ENCODE measurements at places on chromosomes 12 and 14. TPM values are rescaled to one million over a fixed set of nuclear protein-coding genes. Genes with fewer than 3 reads are reported as not detected.

- DNase-seq = no peak
- no peak overlapping the region for H3K27ac ChIP-seq
- H3K27me3 ChIP-seq = no peaks in the 10 kb centered on the region
- no peaks in the 10 kb centered on the region for H3K4me1 ChIP-seq
- no peaks in the 10 kb centered on the region for H3K36me3 ChIP-seq
Measured at GRCh38 chr12:124150168-124150567, 144.7 kb upstream of the RFLNA start.

- no peak for DNase-seq
- H3K27ac ChIP-seq = no peak overlapping the region
- no peaks in the 10 kb centered on the region for H3K4me1 ChIP-seq
- H3K4me3 ChIP-seq = no peak overlapping the region
- H3K36me3 ChIP-seq = no peaks in the 10 kb centered on the region
Measured at GRCh38 chr12:126390969-126391566, 1325.8 kb downstream of the AACS start.

DNA sequence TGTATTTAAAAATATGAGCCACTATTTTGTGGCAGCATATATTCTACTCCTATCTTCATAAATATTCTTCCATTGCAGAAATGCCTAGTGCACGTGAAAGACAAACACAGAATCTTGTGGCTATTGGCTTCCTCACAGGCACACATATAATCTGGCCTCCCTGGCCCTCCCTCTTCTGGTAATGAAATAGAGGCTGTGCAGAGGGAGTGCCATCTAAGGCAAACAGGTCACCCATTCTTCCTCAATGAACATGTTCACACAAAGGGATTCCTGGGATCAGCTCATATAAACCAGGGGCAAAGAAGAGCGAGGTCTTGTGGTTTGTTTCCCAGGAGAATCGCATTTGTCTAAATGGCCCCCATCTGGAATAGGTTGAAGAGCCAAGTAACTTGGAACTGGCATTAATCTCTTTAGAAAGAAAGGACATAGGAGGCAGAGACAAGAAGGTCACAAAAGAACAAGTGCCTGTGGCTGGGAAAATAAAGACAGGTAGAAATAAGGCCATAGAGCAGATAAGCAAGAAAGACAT is 171.6 kb upstream of the PTPRQ start:
- H3K4me1 ChIP-seq = no peaks in the 10 kb centered on the region
- H3K4me3 ChIP-seq = no peak overlapping the region
- H3K27ac ChIP-seq = no peak overlapping the region
- H3K36me3 ChIP-seq = no peaks in the 10 kb centered on the region
- DNase-seq = no peak

DNA sequence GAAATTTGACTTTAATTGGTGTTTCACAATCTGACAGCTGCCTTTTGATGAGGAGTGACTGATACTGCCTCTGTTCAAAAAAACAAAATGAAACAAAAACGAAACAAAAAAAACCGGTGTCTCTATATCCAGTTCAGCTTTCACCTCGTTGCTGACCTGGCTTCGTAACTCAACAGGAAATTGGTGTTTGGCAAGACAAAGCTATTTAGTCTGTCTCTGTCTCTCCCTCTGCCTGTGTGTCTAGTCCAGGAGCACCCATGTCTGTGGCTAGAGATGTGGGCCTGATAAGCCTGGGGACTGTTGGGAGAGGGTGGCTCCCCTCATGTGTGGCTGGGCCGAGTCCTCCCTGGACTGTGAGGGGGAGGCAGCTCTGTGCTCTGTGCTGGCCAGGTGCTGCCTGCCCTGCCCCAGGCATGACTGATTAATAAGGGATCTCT is 11.3 kb downstream of the CACNA1C start:
- peak overlapping the region; percentile 49 for H3K4me3 ChIP-seq
- H3K27ac ChIP-seq = peak overlapping the region; percentile 73
- H3K27me3 ChIP-seq = no peaks in the 10 kb centered on the region
- peaks cover 11% of the 10 kb centered on the region for H3K4me1 ChIP-seq
- peak; percentile 23 for DNase-seq
- no peaks in the 10 kb centered on the region for H3K36me3 ChIP-seq

DNA sequence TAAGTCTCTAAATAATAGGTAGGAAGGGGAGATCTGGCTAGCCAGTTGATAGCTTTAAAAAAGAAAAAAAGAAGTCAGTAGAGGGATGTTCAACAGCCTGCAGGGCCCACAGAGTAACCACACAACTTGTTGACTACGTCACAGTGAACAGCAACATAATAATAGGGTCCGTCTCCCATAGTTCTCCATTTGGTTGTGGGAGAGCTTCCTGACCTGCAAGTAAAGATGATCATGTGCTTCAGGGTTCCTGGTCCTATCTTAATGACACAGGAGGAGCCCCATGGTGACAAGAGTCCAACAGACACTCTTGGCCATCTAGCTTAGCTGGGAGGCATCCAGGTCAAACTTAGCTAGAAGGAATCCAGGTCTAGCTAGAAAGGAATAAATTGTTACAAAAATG is 36.2 kb downstream of the FGD6 start:
- no peak for DNase-seq
- no peak overlapping the region for H3K4me3 ChIP-seq
- no peaks in the 10 kb centered on the region for H3K27me3 ChIP-seq

GRCh38 chr12:48618541-48618940 is 48.7 kb upstream of the LALBA start:
- no peak overlapping the region for H3K27ac ChIP-seq
- no peaks in the 10 kb centered on the region for H3K36me3 ChIP-seq
- no peaks in the 10 kb centered on the region for H3K4me1 ChIP-seq
- peak; percentile 87 for DNase-seq
- H3K27me3 ChIP-seq = peaks cover 13% of the 10 kb centered on the region
- H3K4me3 ChIP-seq = no peak overlapping the region

TMEM179 gene
- not detected for total RNA-seq

SYNDIG1L gene
- total RNA-seq = not detected

SLC10A1 gene
- not detected for total RNA-seq

NGDN gene
- total RNA-seq = 50.9 TPM

TSPAN8 gene
- total RNA-seq = not detected
